ACHN (cell line): ENCODE measurements at places on chromosomes 12 and 14.

- no peak for DNase-seq
Measured at GRCh38 chr14:79337761-79338160, 873.5 kb downstream of the DIO2 start.

DNA sequence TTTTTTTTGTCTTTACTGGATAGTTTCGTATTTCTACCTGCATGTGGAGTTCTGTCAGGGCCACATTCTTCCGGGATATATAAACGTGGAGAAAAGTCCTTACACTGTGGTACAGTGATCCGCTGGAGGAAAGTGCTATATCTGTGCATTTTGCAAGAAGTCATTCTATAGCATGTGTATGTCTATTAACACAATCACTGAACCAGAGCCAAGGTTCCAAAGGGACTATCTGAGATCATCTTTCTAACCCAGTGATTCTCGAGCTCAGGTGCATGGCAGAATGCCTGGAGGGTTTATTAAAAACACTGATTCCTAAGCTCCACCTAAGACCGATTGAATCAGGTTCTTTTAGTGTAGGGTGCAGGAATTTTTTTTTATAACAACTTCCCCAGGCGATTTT, 354.0 kb downstream of the NRXN3 start:
- no peak for DNase-seq

DNA sequence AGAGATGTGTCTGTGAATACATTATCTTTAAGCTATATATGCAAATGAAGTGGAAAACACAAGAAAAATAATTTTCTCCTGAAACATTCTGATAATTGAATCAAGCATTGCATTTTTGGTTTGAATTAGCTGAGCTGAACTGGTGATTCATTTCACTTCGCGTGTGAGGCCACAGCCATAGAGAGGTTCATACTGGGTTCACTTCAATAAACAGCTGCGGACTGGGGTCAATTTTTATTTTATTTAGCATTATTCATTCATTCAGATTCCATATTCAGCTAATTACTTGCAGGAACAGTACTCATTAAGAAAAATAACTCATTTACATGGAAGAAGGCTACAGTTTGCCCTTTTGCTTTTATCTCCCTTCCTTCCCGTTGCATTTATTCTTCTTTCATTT, 195.2 kb upstream of the LRIG3 start:
- DNase-seq: no peak

DNA sequence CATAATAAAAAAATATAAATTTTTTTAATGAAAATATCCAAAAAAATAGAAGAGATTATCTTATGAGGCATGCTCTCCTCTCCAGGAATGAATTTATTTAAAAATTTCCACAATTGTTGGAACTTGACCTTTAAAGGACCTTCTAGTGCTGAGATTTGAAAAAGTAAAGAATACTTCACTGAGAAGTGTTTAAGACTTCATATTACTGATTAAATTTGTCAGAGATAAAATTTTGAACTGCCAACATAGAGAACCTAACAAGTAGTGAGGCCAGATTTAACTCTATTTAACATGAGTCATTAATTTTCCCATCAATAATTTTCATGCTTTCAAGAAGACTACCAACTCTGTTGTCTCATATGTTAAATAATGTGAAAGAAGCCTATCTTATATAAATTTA, 14.5 kb downstream of the CAPRIN2 start:
- DNase-seq: no peak

- no peak for DNase-seq
Measured at GRCh38 chr14:100076606-100077005, 11.4 kb downstream of the EVL start.
